Activated T-cell treated with anti-CD3 and anti-CD28 coated beads for 48 hours (primary cell): ENCODE measurements at places on chromosomes 5 and 9.

- DNase-seq, result no peak
These were observed 100.2 kb downstream of the SCAI start for GRCh38 chr9:125043148-125043547.

- DNase-seq, result no peak
These were observed 526.7 kb upstream of the WWC1 start for GRCh38 chr5:167764641-167765289.

GRCh38 chr9:73162987-73163768 is 11.5 kb downstream of the ANXA1 start:
- no peak for DNase-seq

- DNase-seq, result no peak
These were observed 15.4 kb downstream of the CERT1 start for GRCh38 chr5:75496026-75496425.

DNA sequence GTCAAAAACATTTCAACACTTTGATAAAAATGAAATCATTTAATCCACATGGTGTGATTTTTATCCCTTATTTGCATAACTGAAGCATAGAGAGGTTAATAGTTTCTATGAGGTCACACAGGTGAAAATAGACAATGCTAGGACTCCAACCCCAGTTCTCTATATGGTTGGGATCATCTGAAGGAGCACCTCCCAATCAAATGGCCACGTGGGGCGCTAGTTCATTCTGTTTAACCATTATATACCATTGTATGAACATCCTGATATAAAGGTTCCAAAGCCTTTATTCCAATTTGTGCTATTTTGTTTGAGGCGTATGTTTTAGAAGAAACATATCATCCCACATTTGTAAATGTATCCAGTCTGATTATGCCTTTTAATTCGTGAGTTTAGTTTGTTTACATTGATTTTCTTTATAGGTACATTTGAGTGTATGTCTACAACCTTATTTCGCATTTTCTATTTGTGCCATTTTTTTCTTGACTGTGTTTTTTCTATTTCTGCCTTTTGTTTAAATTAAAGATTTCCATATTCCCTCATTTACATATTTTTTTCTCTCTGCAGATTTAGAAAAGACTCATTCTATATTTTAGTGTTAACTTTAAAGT is 1092.0 kb downstream of the MAT2B start:
- DNase-seq, result no peak

GRCh38 chr5:43482490-43483297 is 971 bp downstream of the TMEM267 start:
- no peak for DNase-seq

- DNase-seq, result no peak
These were observed 423.3 kb downstream of the SEMA5A start for GRCh38 chr5:9122528-9122927.

GRCh38 chr5:96326902-96327301 is 106.1 kb downstream of the PCSK1 start:
- no peak for DNase-seq
